Muscle of leg (tissue), 16 donors: ENCODE measurements at places on chromosomes 5 and 9. TPM values are rescaled to one million over a fixed set of nuclear protein-coding genes. Genes with fewer than 3 reads are reported as not detected.

The ENHO gene
- polyA plus RNA-seq = 5.0 TPM

- H3K27ac ChIP-seq = no peak overlapping the region
- peak; percentile 68 for DNase-seq
- H3K4me1 ChIP-seq = peaks cover 32% of the 10 kb centered on the region
- no peaks in the 10 kb centered on the region for H3K36me3 ChIP-seq
- H3K27me3 ChIP-seq = peaks cover 20% of the 10 kb centered on the region
Observed at GRCh38 chr9:133701981-133702797, 36.0 kb downstream of the SARDH start.

- DNase-seq = no peak
- no peaks in the 10 kb centered on the region for H3K27me3 ChIP-seq
- H3K36me3 ChIP-seq = no peaks in the 10 kb centered on the region
- no peak overlapping the region for H3K27ac ChIP-seq
Observed at GRCh38 chr5:147522435-147522834, 12.6 kb upstream of the DPYSL3 start.

The NDST1 gene
- 52.0 TPM for polyA plus RNA-seq

The ZFP2 gene
- polyA plus RNA-seq = 2.5 TPM

- H3K4me1 ChIP-seq = no peaks in the 10 kb centered on the region
- H3K27ac ChIP-seq = no peak overlapping the region
- H3K4me3 ChIP-seq = no peak overlapping the region
- no peaks in the 10 kb centered on the region for H3K27me3 ChIP-seq
- H3K36me3 ChIP-seq = no peaks in the 10 kb centered on the region
Observed at GRCh38 chr5:35461530-35461929, 156.1 kb upstream of the SPEF2 start.

- no peak overlapping the region for H3K4me3 ChIP-seq
- no peaks in the 10 kb centered on the region for H3K36me3 ChIP-seq
- peaks cover 28% of the 10 kb centered on the region for H3K4me1 ChIP-seq
- no peaks in the 10 kb centered on the region for H3K27me3 ChIP-seq
- H3K27ac ChIP-seq = no peak overlapping the region
Observed at GRCh38 chr9:37925786-37926736, 22.1 kb upstream of the SLC25A51 start.
